GM04504 (cell line): ENCODE measurements at places on chromosomes 13 and 19.

DNA sequence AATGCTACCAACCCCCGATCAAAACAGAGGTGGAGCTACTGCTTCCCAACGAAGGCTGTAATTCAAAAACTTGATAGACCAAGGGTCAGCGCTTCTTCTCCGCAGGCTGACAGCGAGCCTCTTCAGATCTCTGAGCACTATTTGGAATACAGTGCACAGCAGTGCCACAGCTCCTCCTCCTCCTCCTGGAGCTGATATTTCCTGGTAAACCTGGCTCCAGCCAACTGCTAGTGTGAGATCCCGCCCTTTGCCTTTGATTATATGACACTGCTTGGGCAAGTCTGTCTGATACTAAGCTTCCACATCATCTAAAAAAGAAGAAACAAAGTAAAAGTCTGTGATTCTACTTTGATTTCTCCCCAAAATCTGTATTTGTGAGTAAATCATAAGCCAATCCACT, 710.5 kb downstream of the DACH1 start:
- DNase-seq, result no peak

GRCh38 chr13:105598529-105598928, 936.9 kb downstream of the EFNB2 start:
- DNase-seq, result no peak

DNA sequence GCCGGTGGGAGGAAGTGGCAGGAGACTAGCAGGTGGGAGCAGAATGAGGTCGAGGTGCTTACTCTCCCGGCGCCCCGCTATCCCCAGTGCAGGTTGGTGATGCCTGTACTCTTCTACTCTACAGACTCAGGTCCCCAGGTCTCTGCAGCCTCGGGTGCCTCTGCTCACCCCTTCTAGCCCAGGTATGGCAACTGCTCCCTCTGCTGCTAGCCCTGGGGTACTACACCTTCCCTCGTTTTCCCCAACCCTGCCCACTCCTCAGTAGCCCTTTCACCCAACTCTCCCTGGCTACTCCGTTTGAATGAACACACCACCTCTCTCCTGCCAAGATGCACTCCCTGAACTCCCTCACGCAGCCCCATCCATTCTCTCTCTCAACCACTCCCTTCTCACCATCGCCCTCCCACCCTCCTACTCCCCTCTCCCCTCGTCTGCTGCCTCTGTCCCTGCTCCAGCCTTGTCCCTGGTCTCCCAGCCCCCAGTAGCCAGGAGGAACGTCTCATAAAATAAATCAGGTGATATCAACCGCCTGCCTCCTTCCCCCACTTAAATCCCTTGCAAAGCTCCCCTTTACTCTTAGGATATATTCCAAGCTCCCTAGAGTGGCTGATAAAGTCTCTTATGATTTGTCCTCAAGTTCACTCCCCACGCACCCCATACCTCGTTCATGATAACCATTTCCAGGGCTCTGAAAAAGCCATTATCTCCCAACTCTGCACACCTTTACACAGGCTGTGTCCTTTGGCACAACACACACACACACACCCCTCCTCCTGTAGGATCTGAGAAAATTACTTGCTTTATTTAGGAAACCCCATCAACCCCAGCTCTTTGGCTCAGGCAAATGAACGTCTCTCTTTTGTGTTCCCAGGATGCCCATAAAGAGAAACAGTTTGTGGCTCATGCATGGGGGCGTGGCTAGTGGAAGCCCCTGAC, 8.2 kb upstream of the MEIS3 start:
- no peak for DNase-seq

DNA sequence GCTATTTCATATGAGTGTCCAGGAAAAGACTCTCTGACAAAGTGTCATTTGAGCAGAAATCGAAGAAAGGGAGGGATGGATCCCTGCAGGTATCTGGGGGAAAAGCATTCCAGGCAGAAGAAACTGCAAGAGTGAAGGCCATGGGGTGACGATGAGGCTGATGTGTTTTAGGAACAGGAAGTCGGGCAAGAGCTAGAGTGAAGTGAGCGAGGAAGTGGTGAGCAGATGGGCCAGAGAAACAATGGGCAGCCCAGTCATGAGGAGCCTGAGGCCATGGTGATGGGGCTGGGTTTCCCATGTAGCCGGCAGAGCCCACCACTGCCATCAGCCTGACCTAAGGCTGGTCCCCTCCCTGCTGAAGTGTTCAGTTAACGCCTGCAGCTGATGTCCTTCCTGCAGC, 150.2 kb downstream of the TNFSF13B start:
- DNase-seq, result no peak

- no peak for DNase-seq
Observed at GRCh38 chr19:45451131-45451849, 16.5 kb upstream of the FOSB start.

- DNase-seq, result no peak
Observed at GRCh38 chr13:112608212-112608611, 20.3 kb upstream of the TUBGCP3 start.

DNA sequence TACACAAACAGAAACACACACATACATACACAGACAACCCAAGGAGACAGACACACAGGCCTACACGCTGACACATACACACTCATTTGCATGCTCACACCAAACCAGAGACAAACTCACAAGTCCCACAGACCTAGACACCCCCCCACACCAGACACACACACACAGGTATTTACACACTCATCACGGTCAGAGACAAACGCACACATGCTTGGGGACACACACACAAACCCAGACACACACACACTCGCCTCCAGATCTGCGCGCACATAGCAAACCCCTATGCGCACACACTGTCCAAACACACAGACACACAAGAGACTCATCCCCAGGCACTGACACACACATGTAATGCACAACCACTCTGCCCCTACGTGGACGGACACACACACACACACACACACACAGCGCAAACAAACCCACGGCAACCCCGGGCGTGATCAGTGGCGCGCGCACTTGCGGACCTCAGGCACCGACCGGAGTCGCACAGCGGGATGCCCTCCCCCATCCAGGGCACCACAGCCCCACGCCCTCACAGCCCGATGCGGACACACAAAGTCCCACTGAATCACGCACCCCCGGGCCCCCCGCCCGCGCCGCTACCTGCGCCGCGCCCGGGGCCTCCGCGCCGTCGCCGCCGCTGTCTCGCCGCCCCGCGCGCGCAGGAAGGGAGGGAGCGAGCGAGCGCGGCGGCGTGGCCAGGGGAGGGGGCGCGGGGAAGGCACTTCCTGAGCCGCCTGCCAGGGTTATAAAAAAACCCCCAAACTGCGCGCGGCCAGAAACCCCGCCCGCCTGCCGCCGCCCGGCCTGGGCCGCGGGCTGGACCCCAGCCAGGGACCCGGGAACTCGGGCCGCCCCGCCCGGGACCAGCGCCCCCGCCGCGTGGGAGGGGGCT, at the start of gene ADAMTS10:
Gene ADAMTS10, minus strand, starts transcription at position 675 of the 895 bp plus-strand sequence. CDS start 5,005 bp downstream, outside the sequence.
- no peak for DNase-seq

DNA sequence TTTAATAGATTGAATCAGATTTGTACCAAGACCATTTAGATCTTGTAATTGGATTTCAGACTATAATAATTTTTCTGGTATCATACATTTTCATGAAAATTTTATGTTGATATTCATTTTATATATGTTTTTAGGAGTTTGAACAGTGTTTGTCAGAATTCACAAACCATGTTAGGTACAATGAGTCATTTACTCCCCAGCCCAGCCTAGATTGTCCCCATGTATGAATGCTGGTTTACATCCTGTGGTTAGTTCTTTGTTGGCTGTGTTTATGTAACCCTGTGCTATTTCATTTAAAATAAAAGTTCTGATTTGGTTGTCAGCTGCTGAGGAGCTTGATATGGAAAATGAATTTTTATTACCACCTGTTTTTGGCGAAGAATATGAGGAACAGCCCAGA, 96.7 kb downstream of the GJA3 start:
- no peak for DNase-seq

DNA sequence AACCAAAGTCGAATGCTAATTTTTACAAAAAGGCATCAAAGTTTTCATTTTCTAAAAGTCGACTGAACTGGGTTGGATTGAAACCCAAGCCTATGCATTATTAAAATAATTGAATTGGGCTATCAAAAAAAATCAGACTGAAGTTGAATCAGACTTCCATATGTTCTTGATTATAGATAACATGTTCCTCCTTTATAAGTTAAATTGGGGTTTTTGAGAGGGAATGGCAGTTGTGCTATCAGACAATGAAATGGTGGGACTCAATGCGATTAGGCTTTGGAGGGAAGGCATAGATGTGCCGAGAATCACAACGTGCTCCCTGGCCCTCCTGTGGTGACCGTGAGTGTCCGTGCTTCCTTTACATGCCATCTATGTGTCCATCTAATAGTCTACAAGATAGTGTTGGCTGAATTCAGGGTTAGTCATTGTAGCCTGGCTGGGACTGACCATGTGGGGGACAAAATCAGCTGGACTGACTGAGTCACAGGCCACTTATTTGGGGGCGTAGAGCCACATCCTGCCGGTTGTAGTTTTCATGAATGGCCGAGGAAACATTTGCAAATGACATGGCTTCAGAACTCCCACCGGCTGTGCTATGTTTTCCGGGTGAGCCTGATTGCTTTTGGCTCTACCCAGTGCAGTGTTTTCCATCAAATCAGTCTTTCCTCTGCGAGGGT, 37.1 kb upstream of the OLFM4 start:
- DNase-seq, result no peak

DNA sequence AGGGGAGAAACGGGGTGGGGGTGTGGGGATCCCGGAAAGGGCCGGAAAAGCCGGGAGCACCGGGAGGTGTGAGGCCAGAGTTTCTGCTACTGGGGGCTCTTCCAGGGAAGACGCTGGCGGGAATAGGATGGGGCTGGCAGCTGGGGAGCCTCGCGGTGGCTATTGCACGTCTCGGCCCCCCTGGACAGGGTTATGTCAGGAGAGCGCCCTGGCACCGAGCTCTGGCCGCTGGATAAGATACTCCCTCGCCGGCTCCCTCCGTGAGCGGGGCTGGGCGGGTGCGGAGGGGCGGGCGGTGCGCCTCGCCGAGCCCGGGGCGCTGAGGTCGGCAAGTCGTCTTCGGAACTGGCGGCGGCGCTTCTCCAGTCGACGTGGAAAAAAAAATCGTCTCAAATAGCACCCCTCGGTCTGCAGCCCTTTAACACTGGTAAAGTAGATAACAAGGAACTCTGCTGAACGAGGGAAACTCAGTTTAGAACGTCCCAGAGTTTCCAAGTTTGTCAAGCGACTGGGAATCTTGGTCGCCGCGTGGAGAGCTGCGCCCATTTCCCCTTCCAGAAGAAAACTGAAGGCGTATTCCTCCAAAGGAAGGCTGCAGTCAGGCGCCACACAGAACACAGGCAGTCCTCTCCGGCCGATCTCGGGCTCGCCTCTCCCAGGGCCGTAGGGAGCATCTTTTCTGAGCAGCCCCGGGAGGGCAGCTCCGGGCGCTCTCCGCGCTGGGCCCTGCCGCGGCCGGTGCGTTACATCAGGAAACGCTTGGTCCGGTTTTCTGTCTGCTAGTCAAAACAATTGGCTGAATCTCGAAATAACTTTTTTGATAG, 115.1 kb downstream of the KCNRG start:
- peak; percentile 21 for DNase-seq

DNA sequence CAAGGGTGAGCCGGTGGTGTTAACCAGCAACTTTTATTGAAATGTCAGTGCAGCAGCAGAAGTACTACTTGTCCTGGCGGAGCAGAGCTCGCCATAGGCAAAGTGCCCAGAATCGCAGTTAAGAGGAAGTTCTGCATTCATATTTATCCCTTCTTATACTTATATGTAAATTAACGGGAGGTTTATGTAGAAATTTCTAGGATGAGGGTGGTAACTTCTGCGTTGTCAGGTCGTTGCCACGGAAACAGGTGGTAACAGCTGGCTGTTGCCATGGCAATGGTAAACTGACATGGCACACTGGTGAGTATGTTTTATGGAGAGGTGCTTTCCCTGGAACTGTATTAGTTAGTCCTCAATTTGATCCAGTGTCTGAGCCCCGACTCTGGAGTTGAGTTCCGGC, 2494.9 kb upstream of the PCDH20 start:
- DNase-seq, result no peak

DNA sequence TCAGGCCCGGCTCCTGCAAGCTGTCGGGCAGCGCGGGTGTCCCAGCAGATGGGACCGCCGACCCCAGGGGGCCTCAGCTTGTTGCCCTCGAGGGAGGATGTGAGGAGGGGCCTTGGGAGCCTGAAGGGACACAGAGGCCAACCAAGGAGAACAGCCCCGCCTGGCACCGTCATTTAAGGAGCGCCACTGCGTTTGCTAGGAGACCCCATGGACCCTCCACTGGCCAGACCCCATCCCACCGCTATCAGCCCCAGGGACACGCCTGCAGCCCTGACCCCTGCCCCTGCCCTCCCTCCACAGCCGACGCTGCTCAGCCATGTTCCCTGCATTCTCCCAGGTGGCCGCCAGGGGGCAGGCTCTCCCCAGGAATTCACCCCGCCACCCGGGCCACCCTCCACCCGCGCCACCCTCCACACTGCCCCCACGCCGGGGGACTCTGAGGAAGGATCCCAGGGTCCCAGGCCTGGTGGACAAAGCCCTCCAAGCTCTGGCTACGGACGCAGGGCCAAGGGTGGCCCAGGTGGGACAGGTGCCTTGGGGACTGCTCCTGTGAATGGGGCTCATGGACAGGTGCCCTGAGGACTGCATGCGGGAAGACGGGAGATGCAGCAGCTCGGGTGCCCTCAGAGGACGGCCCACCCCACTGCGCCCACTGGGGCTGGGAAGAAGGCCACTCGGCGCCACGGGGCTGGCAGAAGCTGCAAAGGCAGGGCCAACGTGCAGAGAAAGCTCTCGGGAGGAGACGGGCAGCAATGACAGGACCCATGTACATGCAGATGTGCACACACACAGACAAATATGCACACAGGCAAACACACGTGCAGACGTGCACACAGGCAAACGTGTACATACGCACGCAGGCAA, 34.4 kb downstream of the PIP5K1C start:
- DNase-seq, result no peak

DNA sequence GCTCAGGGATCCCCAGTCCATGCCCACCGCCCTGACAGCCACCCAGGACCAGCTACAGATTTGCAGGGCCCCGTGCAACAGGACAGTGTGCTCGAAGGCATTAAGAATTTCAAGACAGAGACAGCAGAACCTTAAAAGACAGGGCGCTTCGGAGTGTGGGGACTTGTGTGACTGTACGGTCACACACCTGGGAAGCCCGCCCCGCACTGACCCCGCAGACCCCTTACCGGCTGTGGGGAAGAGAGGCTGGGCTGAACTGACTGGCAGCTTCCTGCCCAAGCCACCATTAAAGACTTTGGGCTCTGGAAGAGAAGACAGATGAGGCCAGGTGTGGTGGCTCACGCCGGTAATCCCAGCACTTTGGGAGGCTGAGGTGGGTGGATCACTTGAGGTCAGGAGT, 14.4 kb downstream of the STAP2 start:
- DNase-seq, result no peak

- no peak for DNase-seq
Observed at GRCh38 chr19:6272913-6273600, 6.7 kb downstream of the MLLT1 start.
